ENCODE measurements at places on chromosomes 4 and X.
A peak's percentile ranks its signal among the peaks of the same experiment; 100 is the strongest.

DNA sequence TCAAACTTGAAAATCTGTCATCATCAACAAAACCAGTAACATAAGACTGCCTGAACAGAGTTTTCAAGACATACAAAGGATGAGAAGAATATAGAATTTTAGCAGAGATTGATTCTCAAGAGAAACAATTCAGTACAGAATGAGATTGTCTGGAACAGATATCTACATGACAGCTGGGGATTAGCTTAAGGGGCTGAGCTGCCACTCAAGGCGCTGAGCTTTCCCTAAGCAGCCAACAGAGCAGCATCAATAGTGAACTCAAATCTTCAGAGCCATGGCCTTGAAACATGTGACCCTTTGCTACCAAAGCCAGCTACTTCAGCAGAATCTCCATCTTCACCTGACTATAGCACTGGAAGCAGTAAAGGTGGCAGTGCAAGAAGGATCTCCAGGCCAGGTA is 24.3 kb upstream of the PCDH10 start:
- DNase-seq = no peak

- DNase-seq = no peak
These were observed 28.0 kb upstream of the NSUN7 start for GRCh38 chr4:40721730-40722171.

- DNase-seq = no peak
These were observed 1.5 kb downstream of the ETFDH start for GRCh38 chr4:158673633-158674032.

- no peak for DNase-seq
These were observed 2.7 kb downstream of the TKTL1 start for GRCh38 chrX:154298312-154298711.

- no peak for DNase-seq
These were observed 126.4 kb upstream of the JADE1 start for GRCh38 chr4:128682942-128683666.

- no peak for DNase-seq
These were observed 527.2 kb upstream of the PRKX start for GRCh38 chrX:4240541-4241194.

DNA sequence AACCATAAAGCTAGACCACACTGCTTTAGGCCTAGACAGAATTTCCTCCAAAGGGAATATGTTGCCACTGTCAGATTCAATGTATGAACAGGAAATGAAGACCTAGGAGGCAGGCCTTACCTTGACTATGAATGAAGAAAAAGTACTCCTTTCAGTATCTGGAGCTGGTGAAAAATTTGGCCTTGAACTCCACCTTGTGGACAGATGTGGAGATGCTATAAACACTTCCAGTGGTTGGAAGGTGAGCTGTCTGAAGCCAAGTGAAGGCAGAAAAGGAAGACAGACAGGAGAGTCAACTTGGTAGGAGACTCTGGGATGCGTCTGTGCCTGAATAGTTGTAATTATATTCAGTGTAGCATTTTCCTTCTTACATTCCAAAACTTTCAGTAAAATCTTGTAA is 17.2 kb downstream of the SPIN3 start:
- DNase-seq = peak; percentile 18

DNA sequence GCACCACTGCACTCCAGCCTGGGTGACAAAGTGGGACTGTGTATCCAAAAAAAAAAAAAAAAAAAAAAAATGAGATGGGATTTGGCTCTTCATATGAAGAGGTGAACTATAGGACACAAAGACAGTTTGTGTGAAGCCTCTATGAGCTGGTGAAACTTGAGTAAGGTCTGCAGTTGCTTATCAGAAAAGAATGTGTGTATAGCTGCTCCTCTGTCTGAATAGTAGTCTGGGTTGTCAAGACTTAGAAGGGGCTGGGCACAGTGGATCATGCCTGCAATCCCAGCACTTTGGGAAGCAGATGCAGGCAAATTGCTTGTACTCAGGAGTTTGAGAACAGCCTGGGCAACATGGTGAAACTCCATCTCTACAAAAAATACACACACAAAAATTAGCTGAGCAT is 82.8 kb downstream of the ARSF start:
- no peak for DNase-seq

DNA sequence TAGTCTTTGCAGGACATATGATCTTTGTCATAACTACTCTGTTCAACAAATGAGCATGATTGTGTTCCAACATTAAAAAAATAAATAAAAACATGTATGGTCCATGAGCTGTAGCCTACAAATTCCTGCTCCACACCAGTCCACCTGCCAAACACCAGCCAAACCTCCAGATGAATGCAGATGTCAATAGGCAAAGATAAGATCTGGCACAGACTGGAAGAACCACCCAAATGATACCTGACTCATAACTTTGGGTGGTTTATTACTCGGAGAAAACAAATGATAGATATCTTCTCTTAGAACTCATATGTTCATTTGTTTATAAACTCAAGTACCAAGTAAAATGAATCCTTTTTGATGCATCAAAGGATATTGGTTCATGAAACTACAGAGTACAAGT is 425.1 kb downstream of the GBA3 start:
- DNase-seq = no peak

DNA sequence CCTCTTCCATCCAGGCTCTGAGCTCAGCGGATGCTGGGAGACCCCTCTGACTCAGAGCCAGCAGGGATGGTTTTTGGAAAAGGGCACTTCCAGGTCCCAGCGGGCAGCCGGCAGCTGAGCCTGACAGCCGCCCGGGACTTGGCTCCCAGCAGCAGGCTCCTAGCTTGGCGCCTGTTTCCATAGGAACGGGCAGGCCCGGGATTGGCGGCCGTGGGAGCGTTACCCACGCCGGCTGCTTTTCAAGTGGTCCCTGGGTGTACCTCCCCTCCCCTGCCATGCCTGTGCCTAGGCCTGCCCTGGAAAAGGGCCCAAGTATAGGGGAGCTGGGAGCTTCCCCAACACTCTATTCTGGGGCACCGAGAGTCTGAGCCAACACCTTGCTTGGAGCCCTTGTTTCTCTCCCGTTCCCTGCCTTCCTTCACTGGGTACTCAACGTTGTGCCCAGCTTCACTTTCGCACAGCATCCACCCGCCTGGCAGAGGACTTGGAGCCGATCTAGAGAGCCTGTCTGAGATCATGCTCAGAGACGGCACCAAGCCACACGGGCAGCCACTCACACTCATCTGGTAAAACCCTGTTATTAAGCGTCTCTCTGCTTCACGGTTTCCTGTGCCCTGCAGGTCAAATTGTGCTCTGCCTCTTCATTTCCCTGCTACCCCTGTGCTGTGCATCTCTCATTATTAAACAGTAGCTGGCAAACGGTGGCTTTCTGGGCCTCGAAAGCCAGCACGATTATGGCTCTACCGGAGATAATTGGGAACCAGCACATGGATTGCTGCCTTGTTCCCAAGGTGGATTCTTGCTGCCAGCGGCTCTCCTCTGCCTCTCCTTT is 521.5 kb downstream of the BCOR start:
- DNase-seq = no peak

GRCh38 chrX:124679199-124679598 is 332.8 kb downstream of the SH2D1A start:
- DNase-seq = no peak

DNA sequence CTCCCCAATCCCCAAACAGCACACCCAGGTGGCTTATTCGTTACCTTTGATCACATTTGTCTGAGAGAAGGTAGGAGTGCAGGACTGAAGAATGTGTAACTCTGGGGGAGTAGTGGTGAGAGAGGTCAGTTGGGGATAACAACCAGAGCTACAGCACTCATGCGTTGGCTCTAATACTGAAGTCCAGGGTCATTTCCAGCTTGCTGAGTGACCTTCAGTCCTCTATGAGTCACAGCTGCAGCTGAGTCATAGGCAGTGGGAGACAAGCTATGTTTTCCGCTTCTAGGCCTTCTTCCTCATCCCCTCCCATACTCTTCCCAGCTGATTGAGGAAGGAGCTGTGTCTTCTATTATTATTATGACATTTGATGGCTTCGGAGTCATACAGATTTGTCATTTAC is 31.6 kb upstream of the CT47C1 start:
- DNase-seq = peak; percentile 65

DNA sequence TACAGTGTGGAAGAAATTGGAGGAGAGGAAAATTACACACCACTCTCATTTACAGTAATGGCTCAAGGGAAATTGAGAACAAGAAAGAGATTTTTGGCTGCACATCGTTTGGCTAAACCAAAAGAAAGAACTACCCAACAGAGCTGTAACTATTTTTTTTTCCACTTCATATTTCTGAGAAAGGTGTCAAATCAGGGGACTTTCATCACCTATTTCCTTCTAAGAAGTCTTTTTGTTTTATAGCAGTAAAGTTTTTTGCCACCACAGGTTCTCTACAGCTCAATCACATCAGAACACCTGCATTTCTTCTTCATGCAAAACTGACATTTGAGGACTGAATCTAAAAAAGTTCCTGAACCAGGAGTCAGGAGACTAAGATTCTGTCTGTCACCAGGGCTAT is 57.5 kb upstream of the TNIP3 start:
- no peak for DNase-seq

DNA sequence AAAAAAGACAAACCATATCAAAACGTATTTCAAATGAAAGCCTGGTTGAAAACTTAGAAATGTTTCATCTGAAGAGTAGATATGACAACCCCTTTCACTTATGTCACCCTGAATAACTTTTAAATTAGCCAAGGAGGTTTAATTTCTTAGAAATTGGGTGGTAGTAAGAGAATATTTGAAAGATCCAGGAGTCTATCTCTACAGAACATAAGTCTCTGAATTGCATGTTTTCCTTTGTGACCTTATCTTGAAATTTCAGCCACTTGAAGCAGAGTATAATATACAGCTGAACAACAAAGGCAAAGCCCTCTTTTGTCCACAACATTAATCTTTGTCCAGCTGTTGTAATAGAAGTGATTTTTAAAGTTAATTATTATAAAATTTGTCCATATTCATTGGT is 49.5 kb downstream of the TMEM154 start:
- DNase-seq = no peak

DNA sequence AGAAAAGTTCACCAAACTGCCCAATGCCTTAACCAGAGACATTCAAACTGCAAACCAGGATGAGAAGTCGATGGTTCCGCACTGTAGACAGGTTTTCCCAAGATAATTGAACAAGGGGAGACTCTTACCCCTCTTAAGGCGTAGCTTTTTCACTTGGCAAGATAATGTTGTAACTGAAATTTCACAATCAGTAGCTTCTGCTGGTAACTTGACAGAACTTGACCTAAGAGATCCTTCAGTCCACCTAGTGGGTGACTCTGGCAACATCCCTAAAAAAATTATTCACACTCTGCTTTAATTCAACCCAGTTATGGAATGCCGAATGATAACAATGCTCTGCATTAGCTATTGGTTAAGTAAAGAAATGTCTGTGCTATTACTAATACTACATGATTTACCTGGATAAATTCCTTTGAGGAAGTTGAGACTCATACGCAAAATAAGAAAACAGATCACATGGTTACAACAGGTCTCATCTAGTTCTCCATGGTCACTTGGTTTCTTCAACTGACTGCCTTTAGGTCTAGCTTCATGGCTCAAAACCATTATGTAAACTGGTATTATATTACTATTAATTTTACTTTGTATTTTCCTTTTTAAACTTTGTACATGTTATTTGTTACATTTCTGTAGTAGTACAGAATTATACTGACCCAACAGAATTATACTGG is 9.1 kb downstream of the ELF2 start:
- DNase-seq = peak; percentile 57

GRCh38 chr4:65344278-65344825 is 325.9 kb downstream of the EPHA5 start:
- DNase-seq = peak; percentile 67

GRCh38 chr4:30867427-30867826 is 147.3 kb downstream of the PCDH7 start:
- DNase-seq = no peak

- DNase-seq = no peak
These were observed 958.2 kb downstream of the PCDH7 start for GRCh38 chr4:31678356-31678755.

GRCh38 chrX:137227151-137227550 is 193.4 kb upstream of the GPR101 start:
- DNase-seq = no peak

DNA sequence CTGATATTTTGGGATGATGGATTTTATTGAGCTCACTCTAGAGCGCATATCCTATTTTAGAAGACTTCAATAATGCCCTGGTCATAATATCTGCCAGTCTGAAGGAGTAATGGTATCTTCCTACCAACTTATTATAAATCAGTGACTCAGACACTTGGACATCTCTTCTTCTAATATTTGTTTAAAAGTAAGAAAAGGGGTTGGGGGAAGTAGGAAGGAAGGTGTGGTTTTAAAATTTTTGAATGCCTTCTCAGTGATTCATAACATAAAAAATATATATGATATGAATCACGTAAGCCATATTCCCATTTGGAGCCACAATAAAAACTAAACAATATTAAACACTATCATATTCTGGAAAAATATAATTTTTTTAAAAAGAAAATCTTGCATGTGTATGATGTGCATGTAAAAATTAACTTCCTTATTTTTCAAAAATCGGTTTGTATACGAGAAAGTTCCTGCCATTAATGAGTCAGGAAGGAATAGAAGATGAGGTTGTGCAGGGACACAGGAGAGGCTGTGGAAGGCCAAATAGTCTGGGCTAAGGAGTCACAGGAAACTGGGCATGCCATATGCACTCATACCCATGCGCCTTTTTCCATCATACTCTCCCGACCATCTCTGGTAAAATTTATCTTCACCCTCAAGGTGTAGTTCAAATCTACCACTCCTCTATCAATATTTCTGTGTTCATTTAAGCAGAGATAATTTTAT is 286.5 kb downstream of the EPHA5 start:
- peak; percentile 89 for DNase-seq

- DNase-seq = peak; percentile 84
These were observed 657.4 kb downstream of the SPRY1 start for GRCh38 chr4:124053872-124054538.

- DNase-seq = no peak
These were observed 60.6 kb downstream of the RPS6KA3 start for GRCh38 chrX:20205927-20206708.

DNA sequence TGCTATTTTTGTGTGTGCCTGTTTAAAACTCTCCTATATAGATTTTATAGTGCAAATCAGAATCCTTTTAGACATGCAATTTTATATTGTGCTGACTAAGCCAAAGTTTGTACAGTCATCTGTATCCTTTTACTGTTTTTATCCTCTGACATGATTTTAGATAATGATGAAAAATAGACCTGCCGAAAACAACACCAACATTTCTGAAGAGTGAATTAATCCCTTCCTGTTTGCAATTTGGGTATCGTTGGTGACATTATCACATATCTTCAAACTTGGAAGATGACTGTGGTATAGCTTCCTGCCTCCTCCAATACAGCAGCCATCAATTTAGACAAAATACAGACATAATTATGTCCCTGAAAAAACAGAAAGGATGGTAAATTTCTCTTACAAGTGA is 28.9 kb upstream of the DSPP start:
- DNase-seq = no peak

GRCh38 chr4:165720411-165721082 is 152.5 kb upstream of the TLL1 start:
- DNase-seq = no peak

- DNase-seq = no peak
These were observed 2361.2 kb downstream of the ARAP2 start for GRCh38 chr4:33883111-33883510.

Measured in fibroblast of skin of back (primary cell).